Body of pancreas (tissue), 4 donors: ENCODE measurements at places on chromosomes 6 and 20. TPM values are rescaled to one million over a fixed set of nuclear protein-coding genes. Genes with fewer than 3 reads are reported as not detected.

GRCh38 chr20:61538183-61538942, 286.3 kb downstream of the CDH4 start:
- H3K4me1 ChIP-seq = no peaks in the 10 kb centered on the region
- DNase-seq = no peak
- H3K4me3 ChIP-seq = no peak overlapping the region
- H3K27ac ChIP-seq = no peak overlapping the region
- H3K36me3 ChIP-seq = no peaks in the 10 kb centered on the region

DNA sequence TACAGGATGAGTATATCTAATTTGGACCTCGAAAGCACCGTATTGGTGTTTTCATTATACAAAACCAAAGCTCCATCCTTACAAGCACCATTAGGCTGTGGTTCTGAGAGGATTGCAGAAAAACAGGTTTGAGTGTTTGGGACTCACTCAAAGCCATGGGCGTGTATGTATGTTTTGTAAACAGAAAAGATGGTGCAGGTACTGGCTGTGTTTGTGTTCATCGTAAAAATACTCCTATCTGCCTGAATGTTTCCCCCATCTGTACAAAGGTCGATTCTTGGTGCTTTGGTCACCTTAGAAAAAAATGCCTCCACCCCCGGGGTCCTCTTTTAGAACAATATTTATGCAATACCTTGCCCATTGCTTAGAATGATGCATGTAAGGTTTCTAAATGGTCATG, 286.6 kb downstream of the TSHZ2 start:
- H3K36me3 ChIP-seq = no peaks in the 10 kb centered on the region
- no peak overlapping the region for H3K4me3 ChIP-seq
- no peaks in the 10 kb centered on the region for H3K27me3 ChIP-seq

Gene RUNX2
- total RNA-seq = 0.33 TPM

DNA sequence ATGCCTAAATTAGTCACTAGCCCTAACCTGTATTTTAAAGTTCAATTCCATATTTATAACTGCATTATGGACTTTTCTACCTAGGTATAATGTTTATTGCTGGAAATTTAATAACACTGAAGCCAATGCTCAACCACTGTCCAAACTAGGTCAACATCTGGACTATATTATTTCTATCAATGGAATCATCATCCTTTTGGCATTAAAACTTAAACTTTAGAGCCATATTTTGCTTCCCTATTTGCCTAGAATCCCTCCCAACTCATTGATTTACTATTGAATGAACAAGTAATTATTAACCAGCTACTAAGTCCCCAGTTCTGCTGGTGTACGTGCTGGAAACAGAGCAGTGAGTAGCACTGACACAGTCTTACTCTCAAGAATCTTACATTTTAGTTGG, 291.7 kb upstream of the SPTLC3 start:
- no peak overlapping the region for H3K27ac ChIP-seq
- no peak for DNase-seq
- no peak overlapping the region for H3K4me3 ChIP-seq
- no peaks in the 10 kb centered on the region for H3K36me3 ChIP-seq
- H3K27me3 ChIP-seq = no peaks in the 10 kb centered on the region
- H3K4me1 ChIP-seq = no peaks in the 10 kb centered on the region

Gene FLRT3
- total RNA-seq = 3.1 TPM

GRCh38 chr6:82025271-82025670, 222.3 kb downstream of the IBTK start:
- no peaks in the 10 kb centered on the region for H3K4me1 ChIP-seq
- no peaks in the 10 kb centered on the region for H3K36me3 ChIP-seq
- H3K4me3 ChIP-seq = no peak overlapping the region
- no peak for DNase-seq
- H3K27me3 ChIP-seq = no peaks in the 10 kb centered on the region
- no peak overlapping the region for H3K27ac ChIP-seq

Gene BPIFB2
- not detected for total RNA-seq

- H3K27ac ChIP-seq = no peak overlapping the region
- H3K4me3 ChIP-seq = no peak overlapping the region
- no peak for DNase-seq
- H3K27me3 ChIP-seq = no peaks in the 10 kb centered on the region
- no peaks in the 10 kb centered on the region for H3K36me3 ChIP-seq
These were observed 2.6 kb upstream of the ADGB start for GRCh38 chr6:146595972-146596731.

DNA sequence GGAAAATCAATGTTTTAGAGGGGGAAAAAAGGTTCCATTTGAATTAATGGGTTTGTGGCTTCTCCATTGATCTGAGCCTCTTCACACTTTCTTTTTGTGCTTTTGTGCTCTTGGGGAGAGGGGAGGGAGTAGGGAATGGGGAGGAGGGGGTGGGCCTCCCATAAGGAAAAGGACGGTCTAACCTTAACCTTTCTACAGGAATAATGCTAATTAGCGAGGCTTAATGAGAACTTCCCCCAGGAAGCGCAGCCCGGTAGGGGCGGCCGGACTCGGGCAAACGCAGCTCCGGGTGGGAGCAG, 103.0 kb downstream of the NOL4L start:
- H3K36me3 ChIP-seq = no peaks in the 10 kb centered on the region
- DNase-seq = no peak
- H3K4me3 ChIP-seq = peak overlapping the region; percentile 91
- peak overlapping the region; percentile 73 for H3K27ac ChIP-seq

DNA sequence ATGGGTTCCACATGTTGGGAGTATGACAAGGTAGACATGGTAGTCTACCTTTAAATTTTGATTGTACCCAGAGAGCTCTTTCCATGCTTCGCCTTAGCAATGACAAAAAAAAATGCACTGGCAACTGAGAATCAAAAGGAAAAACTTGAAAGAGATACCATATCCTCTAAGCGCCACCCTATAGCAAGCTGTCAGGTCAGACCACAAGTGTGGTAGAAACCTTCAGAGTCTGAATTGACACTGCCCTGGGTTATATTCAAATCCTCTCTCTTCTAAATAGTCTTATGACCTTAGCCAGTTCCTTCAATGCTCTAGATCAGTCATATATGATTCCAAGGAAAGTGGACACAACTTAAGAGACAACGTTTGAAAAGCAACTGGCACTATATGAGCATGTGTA, 45.6 kb upstream of the SMLR1 start:
- no peaks in the 10 kb centered on the region for H3K36me3 ChIP-seq
- no peak overlapping the region for H3K27ac ChIP-seq
- H3K4me3 ChIP-seq = no peak overlapping the region

DNA sequence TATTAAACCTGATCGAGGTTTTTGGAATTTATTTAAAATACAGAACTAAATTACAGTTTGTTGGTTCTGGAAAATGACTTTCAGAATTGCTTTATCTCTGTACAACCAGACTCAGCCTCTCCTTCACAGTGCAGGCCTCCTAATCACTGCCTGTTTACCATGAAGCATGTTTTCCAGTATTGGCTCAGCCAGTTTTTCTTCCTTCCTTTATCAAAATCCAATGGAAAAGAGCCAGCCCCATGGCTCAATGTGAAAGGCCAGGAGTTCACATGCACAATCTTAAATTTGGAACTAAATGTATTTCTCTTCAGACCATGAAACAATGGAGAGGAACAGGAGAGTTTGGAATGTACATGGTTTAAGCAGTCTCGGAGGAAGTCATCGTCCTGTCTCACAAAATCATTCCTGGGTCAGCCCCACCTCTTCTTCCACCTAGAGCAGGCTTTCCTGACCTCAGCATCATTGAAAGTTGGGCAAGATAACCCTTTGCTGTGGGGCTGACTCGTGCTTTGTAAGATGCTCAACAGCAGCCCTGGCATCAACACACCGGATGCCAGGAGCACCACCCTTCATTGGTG, 680.9 kb upstream of the AGPAT4 start:
- DNase-seq = peak; percentile 45
- no peak overlapping the region for H3K27ac ChIP-seq
- H3K27me3 ChIP-seq = no peaks in the 10 kb centered on the region
- H3K4me1 ChIP-seq = peaks cover 18% of the 10 kb centered on the region

GRCh38 chr6:46299253-46299652, 128.5 kb upstream of the ENPP5 start:
- peaks cover 9% of the 10 kb centered on the region for H3K4me1 ChIP-seq
- no peak for DNase-seq
- no peak overlapping the region for H3K4me3 ChIP-seq
- H3K36me3 ChIP-seq = no peaks in the 10 kb centered on the region
- no peaks in the 10 kb centered on the region for H3K27me3 ChIP-seq
- no peak overlapping the region for H3K27ac ChIP-seq

GRCh38 chr6:3194535-3195419, 32.7 kb downstream of the TUBB2B start:
- no peaks in the 10 kb centered on the region for H3K27me3 ChIP-seq
- no peaks in the 10 kb centered on the region for H3K4me1 ChIP-seq
- no peak overlapping the region for H3K27ac ChIP-seq
- H3K4me3 ChIP-seq = no peak overlapping the region
- H3K36me3 ChIP-seq = no peaks in the 10 kb centered on the region

GRCh38 chr6:62265906-62266525, 20.0 kb downstream of the KHDRBS2 start:
- H3K36me3 ChIP-seq = no peaks in the 10 kb centered on the region
- H3K27me3 ChIP-seq = no peaks in the 10 kb centered on the region
- no peaks in the 10 kb centered on the region for H3K4me1 ChIP-seq
- H3K27ac ChIP-seq = no peak overlapping the region
- no peak for DNase-seq
- H3K4me3 ChIP-seq = no peak overlapping the region

GRCh38 chr6:32226434-32226833, 2.6 kb upstream of the NOTCH4 start:
- H3K4me1 ChIP-seq = no peaks in the 10 kb centered on the region
- H3K36me3 ChIP-seq = no peaks in the 10 kb centered on the region
- H3K4me3 ChIP-seq = no peak overlapping the region
- H3K27ac ChIP-seq = no peak overlapping the region
- DNase-seq = no peak

- H3K27me3 ChIP-seq = no peaks in the 10 kb centered on the region
- no peak overlapping the region for H3K4me3 ChIP-seq
- H3K27ac ChIP-seq = peak overlapping the region; percentile 25
- DNase-seq = peak; percentile 63
- H3K36me3 ChIP-seq = no peaks in the 10 kb centered on the region
These were observed 7.8 kb upstream of the MDGA1 start for GRCh38 chr6:37705239-37706051.

Gene SLC17A3
- total RNA-seq = not detected

GRCh38 chr6:127833336-127833735, 67.5 kb downstream of the THEMIS start:
- DNase-seq = no peak
- no peak overlapping the region for H3K4me3 ChIP-seq
- H3K27ac ChIP-seq = no peak overlapping the region
- H3K36me3 ChIP-seq = no peaks in the 10 kb centered on the region
- H3K27me3 ChIP-seq = no peaks in the 10 kb centered on the region
- H3K4me1 ChIP-seq = no peaks in the 10 kb centered on the region

DNA sequence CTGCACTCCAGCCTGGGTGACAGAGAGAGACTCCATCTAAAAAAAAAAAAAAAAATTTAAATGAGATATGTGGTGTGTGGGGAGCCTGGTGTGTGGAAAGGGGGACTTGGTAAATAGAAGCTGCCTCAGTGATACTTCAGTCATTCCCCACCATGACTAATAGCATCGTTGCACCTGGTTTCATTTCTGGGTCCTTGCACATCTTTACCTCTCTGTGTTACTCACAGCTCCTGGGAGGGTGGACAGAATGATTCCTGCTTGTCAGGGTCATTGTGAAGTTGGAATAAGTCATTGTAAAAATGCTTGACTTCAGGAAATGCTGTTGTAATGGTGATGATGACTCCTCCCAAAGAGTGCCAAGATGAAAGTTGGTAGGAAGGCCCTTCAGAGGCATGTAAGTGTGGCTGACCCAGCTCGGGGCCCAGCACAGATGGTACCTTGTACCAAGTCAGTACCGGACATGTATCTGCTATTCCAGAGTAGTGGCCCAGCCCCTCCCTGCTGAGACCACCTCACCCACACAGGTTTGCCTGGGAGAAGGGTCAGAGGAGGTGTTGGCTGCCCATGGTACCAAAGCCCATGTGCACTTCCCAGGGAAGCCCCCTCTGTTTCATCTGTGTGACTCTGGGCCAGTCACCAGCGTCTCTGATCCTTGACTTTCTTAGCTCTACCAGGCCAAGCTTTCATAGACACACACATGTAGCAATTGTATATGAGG, 48.4 kb downstream of the PLAGL2 start:
- H3K36me3 ChIP-seq = no peaks in the 10 kb centered on the region
- no peaks in the 10 kb centered on the region for H3K27me3 ChIP-seq
- no peak overlapping the region for H3K4me3 ChIP-seq
- H3K27ac ChIP-seq = no peak overlapping the region
- no peak for DNase-seq

DNA sequence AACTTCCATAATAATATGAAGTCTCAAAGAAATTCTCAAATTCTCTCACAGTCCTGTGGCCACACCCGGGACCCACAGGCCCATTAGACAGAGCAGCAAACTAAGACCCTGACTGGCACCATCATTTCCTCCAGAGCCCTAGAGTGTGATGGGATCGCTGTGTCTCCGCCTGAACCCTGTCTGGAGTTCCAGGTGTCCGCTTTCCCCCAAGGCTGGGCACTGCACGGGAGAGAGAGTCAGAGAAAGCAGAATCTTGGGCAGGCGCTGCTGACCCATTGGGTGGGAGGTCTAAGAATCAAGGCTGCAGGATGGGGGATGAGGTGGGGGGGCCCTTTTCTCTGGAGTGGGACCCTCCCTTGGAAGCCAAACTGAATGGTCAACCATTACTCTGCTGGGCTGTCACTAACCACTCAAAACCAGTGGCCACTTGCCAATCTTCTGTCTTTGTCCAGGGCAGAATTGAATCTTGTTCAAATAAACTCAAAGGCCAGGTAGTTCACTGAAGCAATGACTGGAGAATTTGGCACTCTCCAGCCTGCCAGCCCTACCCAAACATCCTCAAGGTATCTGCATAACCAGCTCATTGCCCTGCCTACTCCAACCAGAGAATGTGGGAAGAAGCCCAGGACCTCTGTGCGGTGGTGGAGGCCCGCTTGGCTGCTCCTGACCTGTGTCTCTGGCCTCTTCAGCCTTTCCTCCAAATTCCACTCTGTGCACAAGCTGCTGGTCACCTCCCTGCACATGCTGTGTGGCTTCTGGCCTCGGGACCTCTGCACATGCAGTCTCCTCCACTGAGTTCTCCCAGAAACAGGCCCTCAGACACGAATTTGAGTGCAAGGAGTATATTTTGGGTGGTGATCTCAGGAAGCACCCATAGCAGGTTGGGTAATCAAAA, 141.1 kb downstream of the CEBPB start:
- no peak overlapping the region for H3K27ac ChIP-seq
- no peak overlapping the region for H3K4me3 ChIP-seq
- no peaks in the 10 kb centered on the region for H3K27me3 ChIP-seq
- H3K36me3 ChIP-seq = no peaks in the 10 kb centered on the region

Gene SIRPD
- not detected for total RNA-seq
